ENCODE measurements at places on chromosomes 7 and 10.

DNA sequence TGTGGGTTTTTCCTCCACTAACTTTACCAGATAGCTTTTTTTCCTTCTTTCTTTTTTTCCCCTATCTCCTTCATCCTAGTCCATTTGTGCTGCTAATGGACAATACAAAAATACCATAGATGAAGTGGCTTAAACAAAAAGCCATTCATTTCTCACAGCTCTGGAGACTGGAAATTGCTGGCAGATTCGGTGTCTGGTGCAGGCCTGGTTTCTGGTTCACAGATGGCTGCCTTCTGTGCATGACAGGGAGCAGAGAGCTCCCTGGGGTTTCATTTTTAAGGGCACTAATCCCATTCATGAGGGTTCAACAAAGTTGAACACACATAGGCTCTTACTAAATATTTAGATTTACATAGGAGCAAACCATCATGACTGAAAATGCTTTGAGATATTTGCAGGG lies 467.4 kb downstream of the TYW1 start:
- H3K27me3 ChIP-seq: no peaks in the 10 kb centered on the region
- no peak overlapping the region for H3K4me3 ChIP-seq
- no peaks in the 10 kb centered on the region for H3K36me3 ChIP-seq
- H3K4me1 ChIP-seq: no peaks in the 10 kb centered on the region
- DNase-seq: no peak

DNA sequence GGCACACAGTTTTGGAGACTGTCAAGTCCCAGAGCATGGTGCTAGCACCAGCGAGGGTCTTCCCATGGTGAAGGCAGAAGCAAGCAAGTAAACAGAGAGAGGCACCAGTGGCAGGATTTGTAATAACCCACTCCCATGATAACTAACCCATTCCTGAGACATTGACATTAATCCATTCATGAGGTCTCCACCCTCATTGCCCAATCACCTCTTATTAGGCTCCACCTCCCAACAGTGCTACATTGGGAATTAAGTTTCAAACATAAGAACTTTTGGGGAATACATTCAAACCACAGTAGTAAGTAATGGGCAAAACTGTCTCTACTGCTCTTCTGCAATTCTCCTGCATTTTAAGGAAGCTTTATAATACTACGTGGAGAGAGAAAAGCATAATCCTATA lies 193.6 kb downstream of the CACNA2D1 start:
- no peaks in the 10 kb centered on the region for H3K4me1 ChIP-seq
- no peaks in the 10 kb centered on the region for H3K36me3 ChIP-seq
- no peak for DNase-seq
- no peak overlapping the region for H3K4me3 ChIP-seq

DNA sequence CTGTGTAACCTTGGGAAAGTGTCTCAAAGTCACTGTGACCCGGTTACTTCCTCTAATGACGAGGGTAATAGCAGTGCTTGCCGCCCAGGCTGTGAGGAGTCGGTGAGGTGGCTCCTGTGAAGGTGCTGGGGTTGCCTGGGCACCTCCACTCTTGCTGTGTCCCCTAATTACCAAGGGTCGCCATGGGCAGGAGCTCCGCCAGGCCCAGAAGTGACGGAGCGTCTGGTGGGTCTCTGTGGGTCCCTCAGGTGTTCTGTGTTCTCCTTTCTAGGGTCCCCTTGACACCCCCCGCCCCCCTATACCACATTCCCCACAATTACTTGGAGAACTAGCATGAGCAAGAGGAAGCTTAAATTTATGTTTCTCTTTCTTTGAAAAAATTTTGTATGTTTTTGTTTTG lies 161.5 kb downstream of the WDR37 start:
- H3K4me1 ChIP-seq: no peaks in the 10 kb centered on the region
- no peak overlapping the region for H3K4me3 ChIP-seq
- no peak for DNase-seq
- H3K27ac ChIP-seq: no peak overlapping the region
- H3K36me3 ChIP-seq: no peaks in the 10 kb centered on the region

GRCh38 chr10:58473976-58474375 lies 38.7 kb upstream of the BICC1 start:
- no peaks in the 10 kb centered on the region for H3K36me3 ChIP-seq
- H3K4me3 ChIP-seq: no peak overlapping the region
- DNase-seq: peak; percentile 5
- no peak overlapping the region for H3K27ac ChIP-seq
- peaks cover 9% of the 10 kb centered on the region for H3K4me1 ChIP-seq
- no peaks in the 10 kb centered on the region for H3K27me3 ChIP-seq

- DNase-seq: peak; percentile 28
- peaks cover 2% of the 10 kb centered on the region for H3K27me3 ChIP-seq
- H3K27ac ChIP-seq: no peak overlapping the region
- H3K36me3 ChIP-seq: no peaks in the 10 kb centered on the region
- no peak overlapping the region for H3K4me3 ChIP-seq
Measured at GRCh38 chr10:100873146-100873826, 39.5 kb upstream of the SLF2 start.

GRCh38 chr7:154587792-154588191 lies 415.1 kb downstream of the PAXIP1 start:
- no peaks in the 10 kb centered on the region for H3K36me3 ChIP-seq
- H3K4me3 ChIP-seq: no peak overlapping the region
- H3K27me3 ChIP-seq: no peaks in the 10 kb centered on the region
- DNase-seq: no peak

- H3K27ac ChIP-seq: peak overlapping the region; percentile 86
- peak; percentile 47 for DNase-seq
- H3K36me3 ChIP-seq: no peaks in the 10 kb centered on the region
- no peaks in the 10 kb centered on the region for H3K27me3 ChIP-seq
Measured at GRCh38 chr10:91162495-91163268, 57.8 kb upstream of the PCGF5 start.

- H3K27me3 ChIP-seq: no peaks in the 10 kb centered on the region
- H3K27ac ChIP-seq: no peak overlapping the region
- peaks cover under 1% of the 10 kb centered on the region for H3K36me3 ChIP-seq
Measured at GRCh38 chr7:155785536-155785935, 26.7 kb downstream of the SHH start.

- no peaks in the 10 kb centered on the region for H3K4me1 ChIP-seq
- H3K4me3 ChIP-seq: no peak overlapping the region
- no peak overlapping the region for H3K27ac ChIP-seq
- H3K27me3 ChIP-seq: no peaks in the 10 kb centered on the region
- DNase-seq: peak; percentile 65
Measured at GRCh38 chr7:102152672-102153598, 133.7 kb upstream of the SH2B2 start.

GRCh38 chr10:45000752-45001380 lies at the start of gene ZNF22:
TSS of gene ZNF22 (plus strand) at chr10:45000923. CDS start at chr10:45003369, 2,446 bp downstream.
- H3K4me3 ChIP-seq: peak within 1 kb of the TSS; percentile 55
- peak within 1 kb of the TSS; percentile 88 for H3K27ac ChIP-seq
- H3K36me3 ChIP-seq: peaks cover 2% of the 10 kb centered on the region
- peak; percentile 81 for DNase-seq
- H3K27me3 ChIP-seq: no peaks in the 10 kb centered on the region

- H3K27ac ChIP-seq: peak overlapping the region; percentile 89
- H3K4me1 ChIP-seq: peaks cover 70% of the 10 kb centered on the region
- H3K27me3 ChIP-seq: no peaks in the 10 kb centered on the region
- no peak for DNase-seq
- H3K36me3 ChIP-seq: peaks cover 6% of the 10 kb centered on the region
- H3K4me3 ChIP-seq: no peak overlapping the region
Measured at GRCh38 chr7:130918129-130919052, 184.4 kb upstream of the KLF14 start.

GRCh38 chr7:41694495-41694894 lies 8.4 kb downstream of the INHBA start:
- no peak overlapping the region for H3K4me3 ChIP-seq
- no peaks in the 10 kb centered on the region for H3K27me3 ChIP-seq
- no peak for DNase-seq
- peaks cover 21% of the 10 kb centered on the region for H3K36me3 ChIP-seq
- H3K27ac ChIP-seq: no peak overlapping the region

GRCh38 chr10:385571-386300 lies 250.5 kb downstream of the ZMYND11 start:
- H3K27me3 ChIP-seq: no peaks in the 10 kb centered on the region
- peaks cover 10% of the 10 kb centered on the region for H3K36me3 ChIP-seq
- no peak for DNase-seq
- H3K4me1 ChIP-seq: no peaks in the 10 kb centered on the region

- DNase-seq: no peak
- H3K4me3 ChIP-seq: no peak overlapping the region
- H3K27me3 ChIP-seq: peaks cover 2% of the 10 kb centered on the region
- no peaks in the 10 kb centered on the region for H3K4me1 ChIP-seq
- no peaks in the 10 kb centered on the region for H3K36me3 ChIP-seq
Measured at GRCh38 chr10:6056411-6057135, 5.6 kb downstream of the IL2RA start.

DNA sequence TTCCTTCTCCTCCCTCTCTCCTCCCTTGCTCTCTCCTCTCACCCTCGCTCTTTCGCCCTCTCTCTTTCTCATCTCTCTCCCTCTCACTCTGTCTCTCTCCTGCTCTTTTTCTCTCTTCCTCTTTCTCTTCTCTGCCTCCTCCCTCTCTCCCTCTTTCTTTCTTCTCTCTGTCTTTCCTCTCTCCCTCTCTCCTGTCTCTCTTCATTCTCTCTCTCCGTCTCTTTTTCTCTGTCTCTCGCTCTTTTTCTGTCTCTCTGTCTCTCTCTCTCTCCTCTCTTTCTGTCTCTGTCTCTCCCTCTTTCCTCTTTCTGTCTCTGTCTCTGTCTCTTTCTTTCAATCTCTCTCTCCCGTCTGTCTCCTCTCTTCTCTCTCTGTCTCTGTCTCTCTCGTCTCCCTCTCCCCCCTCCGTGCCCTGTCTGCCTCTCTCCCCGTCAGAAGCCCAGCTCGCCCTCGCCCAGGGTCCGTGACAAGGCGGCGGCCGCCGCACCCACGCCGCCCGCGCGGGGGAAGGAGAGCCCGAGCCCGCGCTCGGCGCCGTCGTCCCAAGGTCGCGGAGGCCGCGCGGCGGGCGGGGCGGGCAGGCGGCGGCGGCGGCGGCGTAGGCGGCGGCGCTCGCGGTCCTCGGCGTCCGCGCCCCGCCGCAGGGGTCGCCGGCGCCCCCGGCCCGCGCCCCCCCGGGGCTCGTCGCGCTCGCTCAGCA lies 21.3 kb upstream of the HSPB1 start:
- H3K27ac ChIP-seq: no peak overlapping the region
- H3K4me1 ChIP-seq: no peaks in the 10 kb centered on the region
- no peaks in the 10 kb centered on the region for H3K36me3 ChIP-seq
- H3K27me3 ChIP-seq: peaks cover 19% of the 10 kb centered on the region
- H3K4me3 ChIP-seq: no peak overlapping the region
- DNase-seq: no peak

GRCh38 chr7:66313886-66314568 lies 108.9 kb downstream of the TPST1 start:
- DNase-seq: no peak
- no peaks in the 10 kb centered on the region for H3K4me1 ChIP-seq
- no peaks in the 10 kb centered on the region for H3K36me3 ChIP-seq
- H3K27me3 ChIP-seq: no peaks in the 10 kb centered on the region
- H3K27ac ChIP-seq: no peak overlapping the region

DNA sequence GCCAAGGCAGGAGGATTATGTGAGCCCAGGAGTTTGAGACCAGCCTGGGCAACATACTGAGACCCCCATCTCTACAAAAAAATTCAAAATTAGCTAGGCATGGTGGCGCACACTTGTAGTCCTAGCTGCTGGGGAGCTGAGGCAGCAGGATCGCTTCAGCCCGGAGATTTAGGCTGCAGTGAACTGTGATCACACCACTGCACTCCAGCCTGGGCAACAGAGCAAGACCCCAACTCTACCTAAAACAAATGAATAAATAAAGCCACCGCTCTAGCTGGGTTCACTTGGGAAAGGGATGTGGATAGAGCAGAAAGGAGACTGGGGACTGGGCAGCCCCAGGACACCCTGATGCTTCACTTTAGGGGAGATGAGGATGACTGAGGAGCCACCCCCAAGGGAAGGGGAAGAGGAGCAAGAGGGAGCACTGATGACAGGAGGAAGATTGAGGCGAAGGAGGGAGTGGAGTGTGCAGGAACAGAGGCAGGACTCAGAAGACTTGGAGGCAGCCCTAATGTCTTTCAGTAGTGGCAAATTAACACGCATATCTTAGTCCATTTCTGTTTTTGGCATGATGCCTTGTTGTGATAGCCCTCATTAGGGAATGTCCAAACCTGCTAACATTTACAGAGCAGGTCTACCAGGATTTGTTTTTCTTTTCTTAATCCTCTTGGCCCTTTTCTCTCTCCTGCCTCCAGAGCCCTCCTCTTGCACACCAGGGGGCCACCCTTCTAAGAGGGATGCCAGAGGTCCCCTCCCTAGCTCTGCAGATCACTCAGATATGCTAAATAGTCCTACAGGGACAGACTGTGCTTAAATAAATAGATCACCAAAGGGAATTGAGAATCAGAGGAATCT lies 88.3 kb downstream of the C10orf105 start:
- no peak overlapping the region for H3K4me3 ChIP-seq
- H3K27ac ChIP-seq: no peak overlapping the region
- DNase-seq: no peak
- H3K27me3 ChIP-seq: peaks cover 4% of the 10 kb centered on the region
- H3K36me3 ChIP-seq: no peaks in the 10 kb centered on the region
- H3K4me1 ChIP-seq: no peaks in the 10 kb centered on the region

- H3K36me3 ChIP-seq: no peaks in the 10 kb centered on the region
- H3K4me1 ChIP-seq: peaks cover 28% of the 10 kb centered on the region
- DNase-seq: peak; percentile 74
- no peak overlapping the region for H3K4me3 ChIP-seq
Measured at GRCh38 chr7:105806592-105807447, 69.6 kb downstream of the ATXN7L1 start.

DNA sequence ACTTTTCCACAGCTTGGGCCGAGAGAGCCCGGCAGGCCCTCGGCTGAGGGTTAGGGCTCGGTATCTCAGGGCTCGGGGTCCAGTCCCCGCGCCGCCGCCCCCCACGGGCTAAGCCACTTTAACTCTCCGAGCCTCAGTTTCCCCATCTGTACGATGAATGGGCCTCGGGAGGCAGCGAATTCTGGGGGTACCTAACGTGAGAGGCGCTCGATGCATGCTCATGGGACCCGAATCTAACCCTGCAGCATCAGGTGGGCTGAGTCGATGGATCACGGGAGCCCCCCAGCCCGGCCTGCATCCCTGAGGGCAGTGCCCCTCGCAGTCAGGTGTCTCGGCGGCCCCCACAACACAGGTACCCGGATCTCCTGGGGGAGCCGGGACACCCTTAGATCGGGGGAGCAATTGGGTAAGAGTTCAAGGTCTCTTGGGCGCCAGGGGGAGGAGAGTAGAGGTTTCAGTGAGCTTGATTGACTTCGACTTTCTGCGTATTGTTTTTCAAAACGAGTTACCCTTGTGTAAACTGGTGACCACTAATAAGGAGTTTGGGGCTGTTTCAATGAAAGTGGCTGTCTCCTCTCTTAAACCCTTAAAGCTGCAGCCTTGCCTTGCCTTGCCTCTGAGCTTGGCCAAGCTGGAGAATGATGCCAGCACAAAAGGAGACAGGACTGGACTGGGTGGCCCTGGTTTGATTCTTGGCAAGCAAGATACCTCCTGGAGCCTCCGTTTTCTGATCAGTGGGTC lies 631 bp downstream of the POR start:
- peaks cover 3% of the 10 kb centered on the region for H3K4me1 ChIP-seq
- peak overlapping the region; percentile 98 for H3K4me3 ChIP-seq
- no peaks in the 10 kb centered on the region for H3K36me3 ChIP-seq
- no peaks in the 10 kb centered on the region for H3K27me3 ChIP-seq
- peak; percentile 14 for DNase-seq

All from fibroblast of lung (primary cell).